Brain (organoid and tissue), 16 donors: ENCODE measurements at places on chromosomes 6 and 20.
A peak's percentile ranks its signal among the peaks of the same experiment; 100 is the strongest.

DNA sequence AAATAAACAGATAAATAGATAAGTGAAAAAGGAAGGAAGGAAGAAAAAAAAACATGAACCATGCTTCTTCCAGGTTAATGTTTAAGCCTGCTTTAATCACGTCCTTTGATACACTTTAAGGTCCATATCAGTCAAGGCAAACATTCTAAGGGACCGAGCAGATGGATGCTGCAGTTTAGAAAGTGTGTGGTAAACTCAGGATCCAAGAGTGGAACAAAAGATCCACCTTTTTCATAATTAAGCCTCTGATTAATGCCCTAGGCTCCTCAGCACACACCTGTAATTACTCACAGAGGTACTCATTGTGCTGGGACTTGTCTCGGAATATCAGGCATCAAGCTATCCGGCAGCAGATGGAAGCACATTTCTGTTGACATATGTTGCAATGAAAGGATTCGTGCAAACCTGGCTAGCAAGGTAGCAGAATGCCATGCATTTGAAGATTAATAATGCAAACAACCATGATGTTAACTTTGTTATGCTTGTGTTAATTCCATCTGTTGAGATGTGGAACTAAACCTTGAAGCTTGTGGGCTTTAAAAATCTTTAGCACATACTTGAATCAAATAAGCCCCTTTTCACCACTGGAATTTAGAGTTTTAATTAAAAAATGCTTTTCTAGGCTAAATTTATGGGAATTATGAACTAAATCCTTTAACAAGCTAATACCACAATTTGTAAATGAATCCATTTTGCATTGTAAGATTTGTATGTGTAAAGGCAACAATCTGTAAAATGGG lies 163.7 kb downstream of the RALGAPA2 start:
- peak; percentile 37 for DNase-seq

GRCh38 chr6:4864519-4864918 lies 88.3 kb downstream of the CDYL start:
- no peak for DNase-seq

- no peak for DNase-seq
These were observed 204.5 kb downstream of the ZDHHC14 start for GRCh38 chr6:157585274-157586087.

GRCh38 chr6:151763938-151764680 lies 43.4 kb upstream of the ESR1 start:
- peak; percentile 55 for DNase-seq

DNA sequence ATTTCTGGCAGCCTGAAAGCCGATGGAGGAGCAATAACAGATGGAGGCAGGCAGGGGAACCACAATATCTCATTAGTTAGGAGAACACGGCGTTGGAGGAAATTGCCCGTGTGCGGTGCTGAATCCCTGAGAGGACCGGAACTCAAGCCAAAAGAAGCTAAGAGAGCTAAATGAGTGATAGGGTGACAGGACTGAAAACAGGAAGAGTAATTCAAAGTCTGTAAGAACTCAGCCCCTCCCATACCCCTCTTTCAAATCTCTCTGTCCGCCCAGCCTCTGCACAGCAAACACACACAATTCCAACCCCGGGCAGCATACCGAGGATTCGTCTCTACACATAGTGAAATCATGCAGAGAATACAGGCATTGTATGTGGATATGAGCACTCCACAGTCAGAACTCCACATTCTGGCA lies 2.6 kb upstream of the IPCEF1 start:
- DNase-seq: peak; percentile 47

GRCh38 chr6:158628542-158628941 lies 16.0 kb downstream of the DYNLT1 start:
- no peak for DNase-seq

DNA sequence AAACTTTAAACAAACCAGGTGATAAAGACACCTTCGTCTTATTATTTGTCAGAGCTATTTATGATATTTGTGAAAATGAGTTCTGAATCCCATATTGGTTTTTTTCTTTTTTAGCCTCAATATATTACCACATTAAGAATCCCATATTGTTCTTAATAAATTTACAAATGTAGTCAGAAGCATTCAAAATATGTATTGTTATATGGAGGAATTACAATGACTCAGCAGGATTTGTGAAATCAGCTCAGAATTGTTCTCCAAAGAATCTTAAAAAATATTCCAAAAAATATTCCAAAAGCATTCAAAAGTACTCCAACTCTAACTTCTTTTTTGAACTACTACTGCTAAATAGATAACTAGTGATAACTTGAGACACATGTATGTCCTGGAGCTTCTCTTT lies 6.5 kb upstream of the ZNF343 start:
- DNase-seq: no peak

GRCh38 chr6:146957181-146958093 lies 246.8 kb upstream of the STXBP5 start:
- DNase-seq: peak; percentile 41

DNA sequence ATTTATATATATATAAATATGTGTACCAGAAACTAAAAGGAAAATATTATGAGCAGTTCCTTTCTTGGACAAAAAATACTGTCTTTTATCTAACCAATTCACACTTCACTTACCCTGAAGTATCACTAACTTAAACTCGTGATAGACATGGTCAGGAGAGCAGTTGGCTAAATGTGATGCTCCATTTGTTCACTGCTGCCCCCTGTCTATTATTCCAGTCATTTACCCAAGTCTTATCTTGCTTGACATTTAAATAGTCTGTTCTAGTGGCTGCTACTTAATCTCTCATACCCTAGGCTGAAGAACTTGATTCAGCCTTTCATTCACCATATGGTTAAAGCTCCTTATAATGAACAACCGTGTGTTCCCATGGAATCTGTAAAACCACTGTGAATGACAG lies 789.6 kb upstream of the EYS start:
- DNase-seq: no peak

DNA sequence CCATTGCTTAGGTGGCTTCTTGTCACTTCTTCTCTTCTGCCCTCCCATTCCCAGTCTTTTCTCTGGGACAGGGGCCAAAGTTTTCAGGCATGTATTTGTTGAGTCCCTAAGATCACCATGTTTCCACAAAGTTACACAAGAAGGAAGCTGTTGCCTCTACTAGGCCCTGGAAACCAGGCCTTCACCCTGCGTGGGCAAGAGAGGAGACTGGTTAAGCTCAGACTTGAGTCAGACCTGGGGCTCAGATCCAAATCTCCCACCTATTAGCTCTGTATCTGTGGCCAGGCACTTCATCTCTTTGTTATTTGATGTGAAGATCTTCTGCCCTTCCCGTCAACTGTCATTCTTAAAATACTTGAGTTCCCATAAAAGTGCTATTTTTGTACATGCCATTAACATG lies 154.6 kb downstream of the SASH1 start:
- no peak for DNase-seq

- DNase-seq: no peak
These were observed 8.9 kb upstream of the BTBD9 start for GRCh38 chr6:38648629-38649028.
